ENCODE measurements at places on chromosomes 12 and 14. TPM values are rescaled to one million over a fixed set of nuclear protein-coding genes. Genes with fewer than 3 reads are reported as not detected.

NUAK1 gene
- 2.7 TPM for polyA plus RNA-seq

FOXM1 gene
- 0.46 TPM for polyA plus RNA-seq

ATL1 gene
- polyA plus RNA-seq, result not detected

MUCL1 gene
- polyA plus RNA-seq, result 0.69 TPM

NAP1L1 gene
- 66.9 TPM for polyA plus RNA-seq

FAM216A gene
- polyA plus RNA-seq, result 5.6 TPM

RNASE3 gene
- not detected for polyA plus RNA-seq

LRRC23 gene
- 2.3 TPM for polyA plus RNA-seq

ASCL1 gene
- polyA plus RNA-seq, result not detected

ARID2 gene
- 14.8 TPM for polyA plus RNA-seq

CAPZA3 gene
- not detected for polyA plus RNA-seq

ACSM4 gene
- not detected for polyA plus RNA-seq

AVPR1A gene
- not detected for polyA plus RNA-seq

GRCh38 chr14:58401587-58401986 is 5.9 kb downstream of the TOMM20L start:
- no peaks in the 10 kb centered on the region for H3K36me3 ChIP-seq
- no peak overlapping the region for H3K4me3 ChIP-seq
- DNase-seq, result no peak
- peaks cover 3% of the 10 kb centered on the region for H3K4me1 ChIP-seq
- no peak overlapping the region for H3K27ac ChIP-seq

DNA sequence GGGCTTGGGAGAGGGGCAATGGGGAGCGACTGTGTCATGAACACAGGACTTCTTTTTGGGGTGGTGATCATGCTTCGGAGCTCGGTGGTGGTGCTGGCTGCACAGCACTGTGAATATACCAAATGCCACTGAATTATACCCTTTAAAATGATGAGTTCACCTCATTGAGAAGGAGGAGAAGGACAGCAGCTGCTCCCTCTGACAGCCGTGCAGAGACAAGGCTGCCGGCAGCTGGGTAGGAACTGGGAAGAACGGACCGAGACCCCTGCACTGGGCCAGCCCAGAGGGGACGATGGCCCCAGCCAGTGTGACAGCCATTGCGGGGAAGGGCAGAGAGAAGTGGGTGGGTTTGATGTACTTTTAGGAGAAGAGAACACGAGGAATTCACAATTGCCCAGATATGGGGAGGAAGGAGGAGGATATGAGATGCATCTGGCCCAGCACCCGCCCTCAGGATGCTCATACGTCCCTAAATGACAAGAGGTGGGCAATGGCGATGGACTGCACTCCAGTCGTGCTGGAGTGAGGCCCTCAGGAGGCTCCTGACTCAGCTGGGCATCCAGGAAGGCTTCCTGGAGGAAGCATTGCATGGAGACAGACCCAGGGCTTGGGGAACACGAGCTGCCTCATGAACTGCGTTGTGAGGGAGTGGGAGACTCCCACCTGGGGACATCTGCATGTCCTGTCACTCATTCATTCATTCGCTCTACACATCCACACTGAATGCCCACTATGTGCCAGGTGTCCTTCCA is 64.3 kb upstream of the C14orf180 start:
- H3K36me3 ChIP-seq, result no peaks in the 10 kb centered on the region
- no peak for DNase-seq
- peaks cover 3% of the 10 kb centered on the region for H3K27me3 ChIP-seq

DNA sequence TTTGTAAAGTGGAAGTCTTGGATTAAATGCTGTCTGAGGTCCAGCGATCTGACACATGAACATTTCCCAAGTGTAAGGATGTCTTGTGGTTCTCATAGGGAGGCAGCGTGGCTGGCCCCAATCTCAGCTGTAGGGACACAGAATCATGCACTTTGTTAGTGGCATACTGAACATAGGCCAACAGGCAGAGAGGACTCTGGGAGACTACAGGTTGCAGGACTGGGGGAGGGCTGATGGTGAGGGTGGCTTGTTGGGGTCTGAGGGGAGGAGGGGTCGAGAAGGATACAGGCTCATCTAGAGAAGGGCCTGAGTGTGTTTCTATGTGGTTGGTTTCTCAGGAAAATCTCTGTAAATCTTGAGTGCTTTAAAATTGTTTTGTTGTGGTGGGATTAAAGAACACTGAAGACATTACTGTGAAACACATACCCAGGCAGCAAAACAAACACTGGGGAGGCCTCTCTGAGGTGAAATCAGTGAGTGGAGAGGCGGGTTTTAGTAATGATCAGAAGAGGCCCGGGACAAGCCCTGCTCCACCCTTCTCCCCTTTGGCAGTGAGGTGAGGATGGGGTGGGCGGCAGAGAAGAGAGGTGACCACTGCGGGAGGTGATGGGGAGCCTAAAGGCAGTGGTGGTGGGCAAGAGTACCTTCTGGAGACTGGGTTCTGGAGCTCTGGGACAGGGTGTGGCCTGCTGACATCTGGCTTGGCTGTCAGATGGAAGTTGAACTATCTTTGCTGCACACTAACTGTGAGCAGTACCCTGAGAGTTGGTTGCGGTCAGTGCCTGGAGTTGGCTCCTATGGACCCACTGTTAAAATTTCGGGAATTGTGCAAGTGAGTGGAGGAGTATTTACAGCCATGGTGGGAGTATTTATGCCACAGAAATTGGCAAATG is 3.3 kb downstream of the NYNRIN start:
- no peak overlapping the region for H3K27ac ChIP-seq
- H3K36me3 ChIP-seq, result no peaks in the 10 kb centered on the region
- no peak for DNase-seq
- H3K4me1 ChIP-seq, result peaks cover 12% of the 10 kb centered on the region

GRCh38 chr14:77037215-77037937 is 8.9 kb upstream of the IRF2BPL start:
- H3K4me3 ChIP-seq, result peak overlapping the region; percentile 80
- DNase-seq, result no peak
- no peaks in the 10 kb centered on the region for H3K36me3 ChIP-seq
- H3K27ac ChIP-seq, result peak overlapping the region; percentile 93

DNA sequence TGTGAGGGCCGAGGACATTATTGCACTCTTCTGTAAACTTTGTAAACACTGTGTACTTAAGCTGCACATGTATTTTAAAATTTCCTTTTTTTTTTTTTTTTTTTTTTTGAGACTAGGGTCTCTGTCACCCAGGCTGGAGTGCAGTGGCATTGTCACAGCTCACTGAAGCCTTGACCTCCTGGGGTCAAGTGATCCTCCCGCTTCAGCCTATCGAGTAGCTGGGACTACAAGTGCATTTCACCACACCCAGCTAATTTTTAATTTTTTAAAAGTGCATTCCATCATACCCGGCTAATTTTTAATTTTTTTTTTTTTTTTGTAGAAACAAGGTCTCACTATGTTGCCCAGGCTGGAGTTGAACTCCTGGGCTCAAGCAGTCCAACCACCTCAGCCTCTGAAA is 42.4 kb downstream of the RASSF8 start:
- peaks cover 3% of the 10 kb centered on the region for H3K36me3 ChIP-seq
- no peak for DNase-seq
- peaks cover 2% of the 10 kb centered on the region for H3K27me3 ChIP-seq

GRCh38 chr12:27953348-27953747 is 19.2 kb downstream of the PTHLH start:
- no peak overlapping the region for H3K4me3 ChIP-seq
- H3K4me1 ChIP-seq, result no peaks in the 10 kb centered on the region
- no peak for DNase-seq
- no peaks in the 10 kb centered on the region for H3K27me3 ChIP-seq
- H3K27ac ChIP-seq, result no peak overlapping the region
- H3K36me3 ChIP-seq, result no peaks in the 10 kb centered on the region

GRCh38 chr14:39310051-39310450 is 76.3 kb downstream of the MIA2 start:
- no peaks in the 10 kb centered on the region for H3K27me3 ChIP-seq
- peaks cover 29% of the 10 kb centered on the region for H3K36me3 ChIP-seq
- no peak overlapping the region for H3K4me3 ChIP-seq

- H3K36me3 ChIP-seq, result peaks cover 3% of the 10 kb centered on the region
- DNase-seq, result no peak
- H3K4me3 ChIP-seq, result no peak overlapping the region
- no peaks in the 10 kb centered on the region for H3K4me1 ChIP-seq
Measured at GRCh38 chr12:124286414-124286813, 8.5 kb upstream of the RFLNA start.

- peaks cover 11% of the 10 kb centered on the region for H3K4me1 ChIP-seq
- H3K36me3 ChIP-seq, result no peaks in the 10 kb centered on the region
- H3K4me3 ChIP-seq, result no peak overlapping the region
- H3K27me3 ChIP-seq, result peaks cover 2% of the 10 kb centered on the region
- no peak overlapping the region for H3K27ac ChIP-seq
Measured at GRCh38 chr12:108117163-108117849, 11.8 kb upstream of the WSCD2 start.

- no peak overlapping the region for H3K27ac ChIP-seq
- H3K4me1 ChIP-seq, result no peaks in the 10 kb centered on the region
- H3K4me3 ChIP-seq, result no peak overlapping the region
- H3K27me3 ChIP-seq, result no peaks in the 10 kb centered on the region
- no peaks in the 10 kb centered on the region for H3K36me3 ChIP-seq
Measured at GRCh38 chr14:66629499-66629898, 121.6 kb downstream of the GPHN start.

GRCh38 chr12:52534482-52534881 is 14.3 kb upstream of the KRT5 start:
- peaks cover 8% of the 10 kb centered on the region for H3K27me3 ChIP-seq
- H3K36me3 ChIP-seq, result no peaks in the 10 kb centered on the region
- DNase-seq, result no peak

DNA sequence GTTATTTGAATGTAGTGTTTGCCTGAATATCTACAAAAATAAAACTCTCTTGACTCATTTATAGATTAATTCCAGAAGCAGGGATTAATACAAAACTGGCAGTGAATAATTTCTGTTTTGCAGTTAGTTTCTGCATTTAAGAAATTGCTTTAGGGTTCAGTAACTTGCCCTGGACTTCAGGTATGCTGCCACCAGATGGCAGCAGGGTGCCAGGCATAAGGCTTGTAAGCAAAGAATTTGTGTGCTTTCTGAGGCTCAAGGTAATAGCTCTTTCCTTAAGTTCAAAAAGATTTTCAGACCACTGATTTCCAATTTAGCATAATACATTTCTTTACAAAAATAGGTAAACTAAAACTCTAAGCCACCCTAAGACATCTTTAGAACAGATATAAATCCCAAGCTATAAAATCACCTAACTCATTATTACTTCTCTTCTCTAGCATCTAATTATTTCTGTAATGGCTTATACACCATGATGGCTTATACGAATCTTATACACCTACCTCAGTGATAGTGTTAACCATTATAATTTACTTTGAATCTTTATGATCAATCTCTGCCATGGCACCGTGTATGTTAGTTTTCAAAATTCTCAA is 398.3 kb downstream of the APAF1 start:
- H3K27ac ChIP-seq, result no peak overlapping the region
- no peak for DNase-seq
- no peak overlapping the region for H3K4me3 ChIP-seq
- H3K27me3 ChIP-seq, result peaks cover 2% of the 10 kb centered on the region

DNA sequence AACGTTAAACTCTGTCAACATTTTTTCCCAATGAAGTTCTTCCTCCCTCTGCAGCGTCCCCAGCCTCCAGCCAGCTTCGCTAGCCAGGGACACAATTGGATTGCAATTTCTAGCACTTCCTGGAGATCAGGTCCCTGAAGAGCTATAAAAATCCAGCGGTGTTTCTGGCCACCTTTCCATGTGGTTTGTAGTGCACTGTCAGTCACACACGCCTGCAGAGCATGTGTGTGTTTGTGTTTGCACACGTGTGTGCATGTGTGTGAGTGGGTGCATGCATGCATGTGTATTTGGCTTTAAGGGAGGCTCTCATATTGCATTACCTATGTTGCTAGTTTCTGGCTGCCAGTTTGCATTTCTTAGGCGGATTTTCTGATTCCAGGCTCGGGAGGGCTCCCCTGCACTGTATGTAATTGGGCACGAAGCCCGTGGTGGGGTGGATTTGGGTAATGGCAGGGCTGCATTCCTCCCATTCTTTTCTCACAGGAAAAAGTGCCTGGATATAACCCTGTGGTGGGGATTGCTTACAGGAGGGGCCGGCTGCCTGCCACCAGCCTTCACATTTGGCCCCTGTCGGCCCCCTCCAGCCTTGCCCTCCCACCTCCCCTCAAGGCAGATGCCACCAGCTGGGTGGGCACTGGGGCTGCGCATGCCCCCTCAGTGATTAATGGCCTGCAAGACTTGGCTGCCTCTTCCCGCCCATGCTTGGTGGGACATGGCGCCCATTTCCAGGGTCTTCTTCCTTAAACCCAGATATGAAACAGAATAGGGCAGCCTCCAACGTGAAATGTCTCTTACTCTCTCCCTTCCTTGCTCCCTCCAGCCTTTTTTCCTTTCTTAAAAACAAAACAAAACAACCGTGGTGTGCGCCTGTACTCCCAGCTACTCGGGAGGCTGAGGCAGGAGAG is 74.0 kb downstream of the TSPAN9 start:
- no peaks in the 10 kb centered on the region for H3K36me3 ChIP-seq
- peaks cover 3% of the 10 kb centered on the region for H3K27me3 ChIP-seq
- no peak for DNase-seq
- no peak overlapping the region for H3K4me3 ChIP-seq
- H3K27ac ChIP-seq, result no peak overlapping the region
- no peaks in the 10 kb centered on the region for H3K4me1 ChIP-seq

DNA sequence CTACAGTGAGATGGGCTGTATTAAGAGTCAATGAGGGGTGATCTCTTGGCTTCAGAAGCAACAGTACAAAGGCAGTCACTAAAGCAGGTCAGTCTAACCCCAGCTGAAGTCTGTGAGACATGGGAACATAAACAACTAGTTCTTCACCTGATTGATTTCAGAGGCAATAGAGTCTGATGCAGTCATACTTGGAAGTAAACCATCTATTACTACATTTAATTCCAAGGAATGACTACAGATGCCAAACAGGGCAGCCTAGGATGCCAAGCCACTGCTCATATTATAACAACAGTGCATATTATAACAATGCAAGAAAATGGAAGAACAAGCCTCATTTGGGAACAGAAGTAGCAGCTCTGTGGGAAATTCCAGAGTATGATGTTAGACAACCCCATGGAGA is 35.8 kb downstream of the GRIN2B start:
- H3K4me1 ChIP-seq, result no peaks in the 10 kb centered on the region
- no peak overlapping the region for H3K4me3 ChIP-seq
- no peak for DNase-seq

DNA sequence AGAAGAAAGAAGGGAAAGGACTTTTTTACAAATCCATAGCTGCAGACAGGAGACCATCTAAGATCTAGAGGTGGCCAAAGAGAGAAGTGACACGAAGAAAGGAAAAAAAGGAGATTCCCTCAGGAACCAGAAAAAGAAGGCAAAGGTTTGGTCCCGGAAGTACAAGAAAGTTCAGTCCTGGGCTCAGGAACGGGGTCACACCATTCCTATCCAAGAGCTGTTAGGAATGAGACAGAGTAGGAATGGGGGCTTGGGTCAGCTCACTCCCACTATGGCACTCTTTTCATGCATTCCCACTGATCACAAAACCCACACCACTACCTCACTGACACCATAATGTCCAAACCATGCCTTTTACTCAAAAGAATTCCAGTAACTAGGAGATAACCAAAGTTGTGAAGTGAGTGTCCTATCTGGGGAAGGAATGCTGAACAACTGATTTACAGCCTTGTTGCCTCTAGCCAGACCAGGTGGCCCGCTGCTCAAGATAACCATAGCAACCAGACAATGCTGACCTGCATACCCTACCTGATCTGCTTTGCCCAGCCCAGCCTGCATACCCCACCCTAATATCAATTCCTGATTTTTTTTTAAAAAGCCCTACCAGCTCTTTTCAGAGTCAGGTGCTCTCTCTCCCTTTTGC is 8.4 kb downstream of the PPP2R3C start:
- H3K36me3 ChIP-seq, result peaks cover 30% of the 10 kb centered on the region
- peaks cover 30% of the 10 kb centered on the region for H3K4me1 ChIP-seq
- H3K4me3 ChIP-seq, result no peak overlapping the region
- H3K27ac ChIP-seq, result peak overlapping the region; percentile 41
